ENCODE measurements at places on chromosomes 12 and 14.

DNA sequence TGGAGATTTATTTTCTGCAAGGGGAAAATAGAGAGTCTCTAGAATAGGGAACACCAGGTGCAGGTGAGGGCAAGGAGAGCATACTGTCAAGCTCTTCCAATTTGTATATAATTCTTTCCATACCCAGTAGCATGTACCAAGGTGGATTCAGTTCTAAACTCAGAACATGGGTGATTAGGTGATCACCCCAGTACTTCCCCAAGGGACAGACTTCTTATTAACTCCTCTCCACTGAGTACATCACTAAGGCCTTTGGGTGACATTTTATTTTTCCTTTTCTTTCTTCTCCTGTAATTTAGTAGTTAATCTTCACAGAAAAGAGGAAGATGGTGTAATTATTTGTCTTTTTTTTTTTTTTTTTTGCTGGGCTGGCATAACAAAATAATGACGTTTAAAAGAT, 54.2 kb downstream of the DIP2B start:
- DNase-seq, result no peak

- no peak for DNase-seq
These were observed 38.9 kb downstream of the WSCD2 start for GRCh38 chr12:108167974-108168373.

GRCh38 chr12:92301356-92301755, 155.7 kb upstream of the BTG1 start:
- DNase-seq, result no peak

GRCh38 chr12:57176846-57177245, 29.4 kb upstream of the LRP1-AS start:
- DNase-seq, result no peak

DNA sequence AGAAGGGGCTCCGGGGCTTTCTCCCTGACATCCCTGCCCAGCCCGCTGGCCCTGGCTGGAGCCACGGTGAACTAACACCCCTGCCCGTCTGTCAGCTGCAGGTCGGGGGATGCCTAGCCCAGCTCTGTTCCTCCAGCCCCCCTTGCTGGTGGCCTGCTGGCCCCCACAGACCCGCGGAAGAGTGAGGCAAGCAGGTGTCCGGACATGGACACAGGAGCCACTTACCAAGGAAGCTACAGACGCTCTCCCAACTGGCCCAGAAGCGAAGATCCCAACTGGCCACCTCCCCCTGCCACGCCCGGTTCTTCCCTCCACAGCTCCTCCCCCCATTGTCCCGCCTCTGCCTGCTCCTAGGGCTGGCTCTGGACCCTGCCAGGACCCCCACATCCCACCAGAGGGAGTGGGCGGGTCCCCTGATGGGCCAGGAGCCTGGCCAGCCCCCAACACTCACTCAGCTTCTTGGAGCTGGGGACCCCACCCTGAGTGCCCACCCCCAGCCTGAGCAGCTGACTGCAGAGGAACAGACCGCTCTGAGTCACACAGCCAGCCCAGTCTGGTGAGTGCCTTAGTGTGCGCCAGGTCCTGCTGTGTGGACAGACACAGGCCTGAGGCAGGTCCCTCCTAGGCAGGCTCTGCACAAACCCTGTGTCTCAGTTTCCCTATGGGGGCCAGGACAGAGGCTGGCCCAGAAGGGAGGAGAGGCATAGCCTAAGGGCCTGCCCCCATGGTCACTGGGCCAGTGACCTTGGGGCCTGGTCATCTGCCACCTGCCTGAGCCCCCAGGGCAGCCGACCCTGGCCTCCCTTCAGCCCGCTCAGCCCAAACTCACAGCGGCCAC, 7.7 kb downstream of the AHNAK2 start:
- DNase-seq, result peak; percentile 94

DNA sequence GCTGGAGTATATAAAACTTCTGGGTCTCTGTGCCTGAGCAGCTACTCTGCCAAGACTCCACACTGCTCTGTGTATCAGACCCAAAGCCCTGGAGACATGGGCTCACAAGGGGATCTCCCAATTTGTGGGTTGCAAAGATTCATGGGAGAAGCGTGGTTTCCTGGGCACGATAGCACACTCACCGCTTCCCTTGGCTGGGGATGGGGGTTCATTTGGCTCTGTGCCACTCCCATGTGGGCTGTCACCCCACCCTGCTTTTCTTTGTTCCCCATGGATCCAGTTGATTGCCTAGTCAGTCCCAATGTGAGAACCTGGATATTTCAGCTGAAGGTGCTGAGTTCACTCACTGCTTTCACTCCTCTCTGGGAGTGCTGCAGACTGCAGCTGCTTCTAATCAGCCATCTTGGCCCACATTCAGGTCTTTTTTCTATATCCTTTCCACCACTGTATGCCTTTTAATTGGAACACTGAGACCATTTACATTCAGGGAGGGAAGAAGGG, 40.0 kb upstream of the PCNX4 start:
- peak; percentile 13 for DNase-seq

DNA sequence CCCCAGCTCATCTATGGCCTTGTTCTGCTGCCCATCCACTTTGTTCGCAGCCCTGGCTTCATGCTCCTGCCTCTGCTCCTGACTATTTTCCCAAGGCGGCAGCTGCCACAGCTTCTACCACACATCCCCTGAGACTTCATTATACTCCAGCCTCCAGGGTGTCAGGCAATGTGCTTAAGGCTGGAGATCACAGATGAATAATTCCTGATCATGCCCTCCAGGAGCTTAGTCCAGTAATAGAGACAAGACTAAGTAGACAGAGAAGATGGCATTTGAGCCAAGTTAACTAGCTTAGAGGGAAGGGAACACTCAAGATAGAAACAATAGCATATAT, 7.1 kb downstream of the TAPBPL start:
- no peak for DNase-seq

- no peak for DNase-seq
These were observed 20.4 kb upstream of the FOS start for GRCh38 chr14:75258079-75258802.

- DNase-seq, result no peak
These were observed 585.6 kb upstream of the MIS18BP1 start for GRCh38 chr14:45838597-45838996.

- no peak for DNase-seq
These were observed 55.4 kb downstream of the UBR7 start for GRCh38 chr14:93262446-93262845.

- DNase-seq, result no peak
These were observed 296.7 kb downstream of the FBXL14 start for GRCh38 chr12:1297639-1298175.

DNA sequence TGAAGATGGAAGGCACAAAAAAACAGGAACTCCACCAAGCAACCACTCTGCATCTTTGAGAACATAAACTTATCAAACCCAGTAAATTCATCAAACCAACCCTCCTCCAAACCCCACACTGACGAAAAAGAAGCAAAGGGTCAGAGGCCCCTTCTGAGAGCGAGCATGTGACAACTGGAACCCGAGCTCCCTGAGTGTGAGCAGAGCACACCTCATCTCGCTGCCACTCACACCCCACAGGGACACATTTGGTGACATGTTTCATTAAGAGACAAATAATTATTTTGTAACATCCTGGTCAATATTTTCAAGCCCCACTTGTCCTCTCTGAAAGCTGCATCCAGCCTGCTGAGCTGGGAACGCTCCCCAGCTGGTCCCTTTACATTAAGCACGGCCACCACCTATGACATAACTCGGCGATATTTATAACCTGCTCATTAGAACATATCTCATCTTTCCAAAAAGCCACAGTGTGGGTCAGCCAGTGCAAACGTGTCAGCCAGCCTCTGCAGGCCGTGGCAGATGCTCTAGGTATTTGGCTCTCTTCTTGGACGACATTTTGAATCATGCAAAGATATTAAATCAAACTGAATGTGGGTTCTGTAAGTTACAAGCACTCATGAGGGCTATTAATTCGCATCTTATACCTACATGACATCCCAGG, 120.1 kb downstream of the TTC7B start:
- no peak for DNase-seq

DNA sequence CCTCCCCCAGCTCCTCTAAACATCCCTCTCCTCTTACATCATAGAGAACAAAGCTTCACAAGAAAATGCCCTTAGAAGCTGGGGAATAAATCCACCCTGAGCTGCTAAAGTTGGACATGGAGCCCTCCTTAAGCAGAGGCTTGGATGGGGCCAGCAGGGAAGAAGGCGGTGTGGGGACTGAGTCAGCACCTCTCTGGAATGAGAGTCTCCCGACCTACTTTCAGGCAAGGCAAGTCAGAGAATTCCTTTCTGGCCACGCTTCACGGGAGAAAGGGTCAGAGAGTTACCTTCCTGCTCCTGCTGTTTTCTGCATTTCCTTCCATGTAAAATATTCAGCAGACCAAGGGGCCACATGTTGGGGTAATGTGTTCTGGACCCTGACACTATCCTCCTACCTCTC, 113.3 kb upstream of the PRB2 start:
- DNase-seq, result no peak

- no peak for DNase-seq
These were observed 26.5 kb downstream of the CRACR2A start for GRCh38 chr12:3726456-3726855.

DNA sequence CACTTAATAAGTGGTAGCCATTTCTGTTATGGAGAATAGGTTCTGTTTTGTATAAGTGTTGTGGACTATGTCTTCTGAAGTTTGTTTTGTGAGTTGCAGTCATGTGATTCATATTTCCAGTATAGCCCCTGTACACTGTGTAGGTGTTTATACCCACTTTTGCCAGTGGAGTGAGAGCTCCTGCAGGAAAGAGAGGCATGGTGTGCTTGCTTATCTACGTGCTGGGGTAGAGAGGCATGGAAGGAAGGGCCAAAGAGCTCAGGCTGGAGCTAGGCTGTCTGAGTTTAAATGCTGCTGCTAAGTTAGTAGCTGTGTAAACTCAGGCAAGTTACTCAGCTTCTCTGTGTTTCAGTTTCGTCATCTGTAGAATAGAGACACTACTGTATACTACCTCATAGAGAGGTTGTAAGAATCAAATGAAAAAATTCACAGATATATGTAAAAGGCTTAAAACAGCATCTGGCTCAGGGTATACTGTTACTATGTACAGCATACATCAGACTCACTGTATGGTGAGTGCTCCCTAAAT, 88.2 kb upstream of the SLC38A2 start:
- no peak for DNase-seq

- DNase-seq, result no peak
These were observed 232.6 kb upstream of the TBX3 start for GRCh38 chr12:114916541-114916940.

DNA sequence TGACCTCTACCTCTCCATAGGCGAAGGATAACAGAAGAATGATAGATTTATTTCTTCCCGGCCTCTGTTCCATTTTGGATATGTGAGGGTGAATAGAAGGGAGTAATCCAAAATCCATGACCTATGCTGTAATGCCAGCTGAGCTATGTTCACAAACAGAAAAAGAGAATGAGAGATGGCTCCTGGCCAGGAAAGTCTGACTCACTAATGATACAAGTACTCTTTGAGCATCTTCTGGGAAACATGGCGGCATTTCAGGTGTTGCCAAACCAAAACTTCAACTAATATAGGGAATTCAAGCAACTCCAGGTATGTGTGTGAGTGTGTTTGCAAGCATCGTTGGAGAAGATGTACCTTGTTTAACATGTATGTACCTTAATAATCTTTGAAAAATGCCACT, 55.1 kb downstream of the MED13L start:
- DNase-seq, result peak; percentile 93

DNA sequence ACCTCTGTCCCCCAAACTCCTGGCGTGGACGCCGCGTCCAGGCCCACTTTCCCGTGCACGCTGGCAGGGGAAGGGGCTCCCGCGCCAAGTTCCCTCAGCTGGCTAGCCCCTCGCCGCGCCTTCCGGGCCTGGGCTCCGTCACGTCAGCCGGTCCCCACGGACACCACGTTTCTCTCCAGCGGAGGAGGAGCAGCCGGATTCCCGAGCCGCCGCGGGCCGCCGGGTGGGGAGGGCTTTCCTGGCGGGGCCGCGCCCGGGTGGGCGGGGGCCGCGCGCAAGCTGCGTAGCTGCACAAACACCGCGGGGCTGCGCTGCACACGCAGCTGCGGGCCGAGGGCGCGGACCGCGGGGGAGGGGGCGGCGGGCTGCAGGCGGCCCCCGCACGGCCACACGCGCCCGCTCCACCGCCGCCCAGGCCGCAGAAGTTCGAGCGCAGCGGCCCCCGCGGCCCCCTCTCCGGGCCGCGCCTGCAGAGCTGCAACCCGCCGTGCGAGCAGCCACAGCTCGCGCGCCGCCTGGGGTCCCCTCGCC, 45.1 kb upstream of the PNMA1 start:
- DNase-seq, result peak; percentile 39

GRCh38 chr12:103957865-103958388, 7.7 kb upstream of the TDG start:
- DNase-seq, result no peak

DNA sequence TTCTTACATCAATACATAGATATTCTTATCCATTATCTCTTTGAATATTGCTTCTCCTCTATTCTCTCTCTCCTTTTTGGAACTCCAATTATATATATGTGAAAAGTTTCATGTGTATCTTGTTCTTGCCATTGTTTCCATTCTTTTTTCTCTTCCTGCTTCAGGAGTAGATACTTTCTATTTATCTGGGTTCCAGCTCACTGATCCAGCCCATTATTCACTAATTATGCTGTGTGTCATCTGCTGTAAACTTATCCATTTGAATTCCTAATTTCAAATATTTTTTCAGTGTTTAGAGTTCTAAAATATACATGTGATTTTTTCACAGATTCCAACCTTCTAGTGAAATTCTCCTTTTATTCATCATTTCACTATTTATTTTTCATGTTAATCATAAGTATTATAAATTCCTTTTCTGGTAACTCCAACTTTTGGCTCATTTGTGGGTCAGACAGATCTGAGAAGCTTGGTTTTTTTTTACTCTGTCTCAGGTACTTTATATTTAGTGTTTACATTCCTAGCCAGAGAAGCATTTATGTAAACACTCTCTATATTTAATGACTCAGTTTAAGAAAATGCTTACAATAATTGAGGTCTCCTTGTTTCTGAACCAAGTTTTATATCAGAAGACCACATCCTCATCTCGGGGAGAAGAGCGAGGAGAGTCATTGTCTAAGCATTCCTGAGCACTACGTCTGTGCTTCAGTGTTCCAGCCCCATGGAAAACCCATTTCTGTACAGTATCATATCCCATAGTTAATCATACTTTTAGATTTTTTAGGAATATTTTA, 15.9 kb upstream of the AMIGO2 start:
- no peak for DNase-seq

GRCh38 chr12:32115404-32116104, 8.9 kb downstream of the BICD1 start:
- peak; percentile 98 for DNase-seq

GRCh38 chr14:91501951-91502930, 7.9 kb downstream of the PPP4R3A start:
- no peak for DNase-seq

GRCh38 chr14:105818712-105819005, 292.3 kb downstream of the TMEM121 start:
- DNase-seq, result no peak

DNA sequence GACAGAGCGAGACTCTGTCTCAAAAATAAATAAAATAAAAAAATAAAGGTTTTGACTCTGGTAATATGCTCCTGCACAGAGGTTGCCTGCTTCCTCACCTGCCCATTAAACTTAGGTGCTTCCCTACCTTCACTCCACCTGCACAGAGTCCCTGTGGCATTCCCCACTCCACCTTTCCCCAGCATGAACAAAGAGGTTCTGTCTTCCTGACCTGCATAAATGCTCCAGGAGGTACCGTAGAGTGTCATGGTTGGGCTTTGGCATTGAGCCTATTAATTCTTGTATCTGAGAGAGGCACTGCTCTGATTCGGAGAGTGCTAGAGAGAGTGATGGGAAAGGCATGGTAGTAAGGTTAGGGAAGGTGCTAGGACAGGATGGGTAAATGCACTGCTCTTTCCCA, 6.3 kb downstream of the ARHGAP9 start:
- DNase-seq, result no peak
